ENCODE measurements at places on chromosomes 3 and 15.

DNA sequence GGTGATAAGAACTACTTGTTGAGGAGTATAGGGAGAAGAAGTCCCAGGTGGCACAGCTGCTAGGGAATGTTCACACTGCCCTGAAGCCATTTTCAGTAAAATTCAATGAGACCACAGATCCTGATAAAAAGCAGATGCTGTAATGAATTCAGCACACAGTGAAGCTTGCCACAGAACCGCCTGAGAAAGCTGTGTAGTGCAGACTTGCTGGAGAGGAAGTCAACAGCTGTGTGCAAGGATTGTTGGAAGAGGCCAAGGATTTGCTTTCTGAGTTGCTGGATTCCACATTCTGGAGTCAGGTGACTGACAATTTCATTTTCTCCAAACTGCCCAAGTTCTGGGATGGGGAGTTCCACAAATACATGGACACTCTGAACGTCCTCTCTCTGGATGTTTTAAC, 70.9 kb downstream of the ANP32A start:
- DNase-seq, result no peak

DNA sequence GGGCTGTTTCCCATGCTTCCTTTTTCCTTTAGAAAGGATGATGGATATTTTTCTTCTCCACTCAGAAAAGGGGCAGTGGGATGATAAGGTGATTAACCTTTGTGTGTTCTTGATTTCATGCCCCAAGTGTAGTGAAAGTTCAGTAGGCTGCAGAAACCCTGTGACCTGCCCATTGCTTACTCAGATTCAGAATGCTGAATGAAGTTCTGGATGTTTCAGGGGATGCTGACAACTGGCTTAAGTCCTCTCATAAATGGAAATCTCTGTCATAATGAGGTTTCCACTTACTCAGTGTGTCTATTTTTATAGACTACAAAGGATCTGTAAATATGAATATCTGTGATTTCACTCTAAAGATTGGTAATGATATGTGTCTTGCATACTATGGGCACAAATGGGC, 471.3 kb upstream of the TPRG1 start:
- DNase-seq, result no peak

DNA sequence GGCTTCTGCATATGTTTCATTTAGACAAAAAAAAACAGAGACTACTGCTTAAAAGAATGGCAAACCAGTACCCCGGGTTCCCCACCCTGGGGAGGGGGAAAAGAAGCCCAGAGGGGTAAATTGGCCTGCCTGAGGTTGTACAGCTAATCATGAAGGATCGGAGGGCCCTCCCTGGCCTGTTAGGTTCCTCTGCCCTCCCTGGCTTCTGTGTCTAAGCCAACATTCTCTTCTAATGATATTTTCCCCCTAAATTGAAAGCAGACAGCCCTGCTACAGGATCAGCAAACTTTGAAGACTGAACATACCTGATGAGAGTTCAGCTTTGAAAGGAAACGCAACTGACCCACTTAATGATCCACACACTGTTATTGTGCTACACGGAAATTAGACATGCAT, 2.5 kb downstream of the ARHGAP31 start:
- DNase-seq, result no peak

GRCh38 chr3:134810052-134810435, 15.0 kb downstream of the EPHB1 start:
- no peak for DNase-seq

GRCh38 chr3:134389865-134390264, 15.6 kb upstream of the AMOTL2 start:
- DNase-seq, result no peak

DNA sequence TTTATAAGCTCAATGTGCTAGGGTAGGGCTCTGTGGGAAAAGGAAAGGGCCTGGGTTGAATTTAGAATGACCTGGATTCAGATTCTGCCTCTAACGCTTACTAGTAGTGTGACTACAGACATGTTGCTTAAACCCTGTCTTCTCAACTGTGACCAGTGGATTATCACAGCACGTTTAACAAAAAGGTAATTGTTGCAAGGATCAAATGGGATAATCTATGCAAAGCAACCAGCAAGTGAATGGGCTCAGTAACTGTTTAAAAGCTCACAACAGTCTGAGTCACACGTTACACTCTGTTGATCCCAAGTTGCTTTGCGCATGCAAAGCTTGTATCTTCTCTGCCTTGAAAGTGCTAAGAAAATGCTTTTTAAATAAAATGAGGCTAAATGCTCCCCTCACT, 236.5 kb downstream of the IL20RB start:
- no peak for DNase-seq

GRCh38 chr3:3707858-3708768, 91.1 kb upstream of the LRRN1 start:
- no peak for DNase-seq

GRCh38 chr3:85502148-85502875, 543.5 kb downstream of the CADM2 start:
- DNase-seq, result no peak

- no peak for DNase-seq
These were observed 315.8 kb upstream of the SATB1 start for GRCh38 chr3:18740631-18741583.

GRCh38 chr3:32577174-32577573, 6.5 kb upstream of the DYNC1LI1 start:
- DNase-seq, result no peak

GRCh38 chr3:135915206-135915605, 50.3 kb upstream of the PPP2R3A start:
- no peak for DNase-seq

DNA sequence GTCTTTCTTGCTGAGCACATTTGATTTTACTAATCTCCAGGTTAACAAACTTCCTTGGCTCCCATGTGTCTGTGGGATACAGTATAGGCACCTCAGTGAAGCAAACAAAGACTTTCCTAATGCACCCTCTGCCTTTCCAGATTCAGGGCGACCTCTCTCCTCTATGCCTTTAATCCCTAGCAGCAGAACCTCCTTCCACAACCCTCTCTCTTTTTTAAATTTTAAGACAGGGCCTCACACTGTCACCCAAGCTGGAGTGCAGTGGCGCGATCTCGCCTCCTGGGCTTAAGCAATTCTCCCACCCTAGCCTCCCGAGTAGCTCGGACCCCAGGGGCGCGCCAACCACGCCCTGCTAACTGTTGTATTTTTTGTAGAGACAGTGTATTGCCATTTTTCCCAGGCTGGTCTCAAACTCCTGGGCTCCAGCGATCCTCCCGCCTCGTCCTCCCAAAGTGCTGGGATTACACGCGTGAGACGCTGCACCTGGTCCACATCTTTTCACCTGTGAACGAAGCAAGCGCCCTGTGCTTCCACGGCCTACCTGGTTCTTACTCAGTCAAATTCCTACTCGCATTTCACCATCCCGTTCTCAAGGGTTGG, 1.7 kb upstream of the HACD3 start:
- DNase-seq, result no peak

GRCh38 chr3:110886222-110886893, 185.3 kb upstream of the NECTIN3 start:
- DNase-seq, result no peak

DNA sequence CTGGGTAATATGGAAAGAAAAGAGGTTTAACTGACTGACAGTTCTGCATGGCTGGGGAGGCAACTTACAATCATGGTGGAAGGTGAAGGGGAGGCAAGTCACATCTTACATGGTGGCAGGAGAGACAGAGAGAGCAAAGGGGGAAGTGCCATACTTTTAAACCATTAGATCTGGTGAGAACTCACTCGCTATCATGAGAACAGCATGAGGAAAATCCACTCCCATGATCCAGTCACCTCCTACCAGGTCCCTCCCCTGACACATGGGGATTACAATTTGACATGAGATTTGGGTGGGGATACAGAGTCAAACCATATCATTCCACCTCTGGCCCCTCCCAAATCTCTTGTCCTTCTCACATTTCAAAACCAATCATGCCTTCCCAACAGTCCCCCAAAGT, 16.0 kb upstream of the ACOX2 start:
- DNase-seq, result no peak

DNA sequence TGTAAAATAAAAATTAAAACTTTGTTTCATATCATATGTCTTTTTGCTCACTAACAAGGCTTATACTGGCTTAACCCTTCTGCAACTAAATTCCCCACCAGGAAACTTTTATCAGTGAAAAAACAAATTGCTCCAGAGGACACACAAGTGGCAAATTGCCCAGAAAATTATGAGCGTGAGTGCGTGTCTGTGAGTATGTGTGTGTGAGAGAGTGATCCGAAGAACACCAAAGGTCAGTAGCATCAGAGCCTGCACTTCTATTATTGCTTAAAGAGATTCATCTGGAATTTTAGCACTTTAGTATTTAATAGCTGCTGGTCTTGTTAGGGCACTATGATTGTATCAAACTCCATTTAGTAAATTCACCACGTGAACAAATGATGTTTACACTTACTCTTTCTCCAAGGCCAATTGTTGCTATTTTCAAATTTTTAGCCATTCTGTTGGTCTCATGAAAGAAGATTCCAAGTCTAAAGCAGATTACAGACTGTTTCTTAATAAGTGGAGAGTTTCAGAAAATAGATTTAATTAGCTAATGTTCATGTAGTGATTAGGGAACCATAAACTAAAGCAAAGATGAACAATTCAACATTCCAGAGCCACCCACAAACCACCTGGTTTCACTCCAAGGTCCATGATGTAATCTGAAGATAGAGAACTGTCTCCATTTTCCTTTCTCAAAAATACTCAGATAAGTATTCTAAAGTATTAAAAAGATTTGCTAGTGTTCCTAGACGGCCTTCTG, 91.1 kb upstream of the IL12A start:
- DNase-seq, result no peak

GRCh38 chr15:74387621-74388362, 20.3 kb upstream of the CYP11A1 start:
- DNase-seq, result no peak

GRCh38 chr3:71955240-71956068, 170.5 kb upstream of the PROK2 start:
- DNase-seq, result peak; percentile 40

DNA sequence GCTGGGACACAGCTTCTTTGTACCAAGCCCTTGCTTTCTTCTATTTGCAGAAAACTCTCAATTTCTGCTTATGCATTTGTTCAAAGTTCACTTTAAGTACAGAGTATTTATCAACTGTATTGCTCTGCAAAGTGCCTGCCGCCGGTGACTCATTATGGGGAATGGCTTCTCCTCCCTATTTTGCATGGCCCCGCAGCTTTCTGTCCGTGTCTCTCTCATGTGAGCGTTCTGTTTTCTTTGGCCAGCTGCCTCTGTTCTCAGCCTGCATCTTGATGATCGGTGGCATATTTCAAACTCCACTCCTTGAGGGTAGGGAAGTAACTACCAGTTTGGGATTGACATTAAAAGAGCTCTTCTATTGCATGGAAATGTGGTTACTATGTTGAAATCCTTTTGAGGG, 28.6 kb upstream of the ST8SIA2 start:
- peak; percentile 88 for DNase-seq

DNA sequence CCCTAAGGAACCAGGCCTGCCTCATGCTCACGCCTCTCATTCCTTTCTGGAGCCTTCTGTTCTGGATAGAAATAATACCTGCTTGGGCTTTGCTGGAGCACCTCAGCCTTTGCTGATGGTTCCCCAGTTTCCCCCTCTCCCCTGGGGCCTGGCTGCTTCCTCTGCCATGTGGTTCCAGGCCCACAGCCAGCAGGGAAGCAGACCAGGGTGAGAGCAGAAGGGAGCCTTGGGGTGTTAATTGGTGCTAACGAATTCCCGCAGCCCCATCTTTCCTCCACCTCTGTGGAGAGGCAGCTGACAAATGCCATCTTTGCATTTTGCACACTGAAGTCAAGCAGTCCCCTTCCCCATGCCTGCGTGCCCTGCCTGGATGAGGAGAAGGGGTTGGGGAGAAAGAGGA, 13.1 kb upstream of the CORO2B start:
- DNase-seq, result no peak

DNA sequence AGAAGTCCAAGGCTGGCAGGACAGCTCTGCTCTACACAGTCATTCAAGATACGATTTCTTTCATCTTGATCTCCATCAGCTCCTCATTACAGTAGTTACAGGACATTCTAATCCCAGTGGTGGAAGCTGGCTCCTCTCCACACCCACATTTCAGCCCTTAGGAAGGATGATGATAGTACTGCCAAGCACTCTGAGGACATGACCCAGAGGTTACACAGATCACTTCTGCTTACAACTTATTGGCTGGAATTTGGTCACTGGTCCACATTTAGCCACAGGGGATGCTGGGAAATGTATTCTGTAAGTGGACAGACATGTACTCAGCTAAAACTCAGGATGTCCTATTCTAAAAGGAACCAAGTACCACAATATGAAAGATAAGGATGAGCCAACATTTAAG, 77.1 kb downstream of the IQCH start:
- no peak for DNase-seq

- DNase-seq, result no peak
These were observed 830.5 kb downstream of the IGSF11 start for GRCh38 chr3:118204052-118204656.

DNA sequence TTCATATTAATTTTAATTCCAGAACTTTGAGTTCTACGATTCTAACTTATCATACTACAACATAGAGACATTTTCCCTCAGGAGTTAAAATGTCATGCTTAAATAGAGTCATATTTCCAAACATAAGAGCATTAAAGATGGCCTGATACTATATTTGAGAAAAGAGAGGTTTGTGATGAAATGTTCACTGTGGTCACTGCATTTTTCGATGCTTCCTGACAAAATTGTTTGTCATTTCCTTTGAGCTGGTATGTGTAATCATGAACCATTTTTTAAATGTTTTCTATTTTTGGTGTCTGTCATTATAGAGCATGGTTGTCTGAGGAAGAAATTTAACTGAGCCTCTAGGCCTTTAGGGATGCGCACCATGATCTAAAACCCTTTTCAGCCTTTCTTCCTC, 721.4 kb upstream of the NR2F2 start:
- no peak for DNase-seq

DNA sequence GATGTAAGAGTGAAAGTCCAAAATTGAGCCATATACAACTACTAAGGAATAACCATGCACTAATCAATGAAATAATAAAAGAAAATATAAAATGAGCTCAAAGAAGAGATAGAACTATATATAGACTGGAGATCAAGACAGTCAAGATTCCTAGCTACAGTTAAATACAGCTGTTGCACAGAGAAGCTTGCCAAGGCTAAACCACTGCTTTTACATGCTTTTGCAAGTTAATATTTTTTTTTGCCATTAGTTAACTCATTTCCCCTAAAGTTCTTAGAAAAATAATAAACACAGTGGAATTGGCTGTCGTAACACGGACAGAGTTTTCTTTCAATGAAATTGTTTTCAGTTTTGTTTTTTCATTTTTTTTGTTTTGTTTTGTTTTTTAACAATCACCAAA, 123.0 kb downstream of the VGLL3 start:
- DNase-seq, result no peak

GRCh38 chr15:66765478-66766281, 63.6 kb downstream of the SMAD6 start:
- no peak for DNase-seq

DNA sequence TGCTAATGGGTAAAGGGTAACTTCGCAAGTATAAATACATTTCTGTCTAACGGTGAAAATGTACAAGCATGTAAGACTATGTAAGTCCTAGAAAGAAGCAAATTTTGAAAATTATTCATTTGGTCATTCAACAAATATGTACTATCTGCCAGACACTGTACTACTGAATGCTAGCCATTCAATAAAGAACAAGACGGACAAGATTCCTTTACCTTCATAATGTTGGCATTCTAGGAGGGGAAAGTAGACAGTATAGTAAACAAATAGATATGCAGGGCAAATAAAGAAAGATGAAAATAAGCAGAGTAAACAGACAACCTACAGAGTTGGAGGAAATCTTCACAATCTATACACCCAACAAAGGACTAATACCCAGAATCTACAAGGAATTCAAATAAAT, 32.7 kb downstream of the C3orf70 start:
- DNase-seq, result no peak

GRCh38 chr3:44013967-44014366, 227.7 kb upstream of the TOPAZ1 start:
- no peak for DNase-seq

- DNase-seq, result no peak
These were observed 4.7 kb upstream of the CPLX3 start for GRCh38 chr15:74821790-74822158.

All from NCI-H460 (cell line).